ENCODE measurements at places on chromosomes 6 and 20.

GRCh38 chr6:135300576-135300975 is 119.5 kb downstream of the MYB start:
- DNase-seq: no peak

DNA sequence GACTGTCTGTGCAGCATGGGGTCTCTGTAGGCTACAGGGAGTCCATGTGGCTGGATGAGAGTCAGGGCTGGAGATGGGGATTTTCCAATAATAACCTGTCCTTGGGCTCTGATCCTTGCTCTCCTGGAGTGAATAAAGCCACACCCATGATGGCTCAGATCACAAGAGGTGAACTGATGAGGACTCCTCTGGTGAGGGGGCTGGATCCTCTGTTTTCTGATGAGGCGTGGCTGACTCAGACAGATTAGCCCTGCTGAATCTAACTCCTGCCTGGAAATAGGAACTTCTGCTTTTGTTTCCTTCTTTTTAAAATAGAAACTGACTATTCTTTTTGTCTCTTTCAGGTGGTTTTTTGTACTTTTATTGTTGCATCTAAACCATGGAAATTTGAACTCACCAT is 27.0 kb downstream of the CST9L start:
- DNase-seq: no peak

DNA sequence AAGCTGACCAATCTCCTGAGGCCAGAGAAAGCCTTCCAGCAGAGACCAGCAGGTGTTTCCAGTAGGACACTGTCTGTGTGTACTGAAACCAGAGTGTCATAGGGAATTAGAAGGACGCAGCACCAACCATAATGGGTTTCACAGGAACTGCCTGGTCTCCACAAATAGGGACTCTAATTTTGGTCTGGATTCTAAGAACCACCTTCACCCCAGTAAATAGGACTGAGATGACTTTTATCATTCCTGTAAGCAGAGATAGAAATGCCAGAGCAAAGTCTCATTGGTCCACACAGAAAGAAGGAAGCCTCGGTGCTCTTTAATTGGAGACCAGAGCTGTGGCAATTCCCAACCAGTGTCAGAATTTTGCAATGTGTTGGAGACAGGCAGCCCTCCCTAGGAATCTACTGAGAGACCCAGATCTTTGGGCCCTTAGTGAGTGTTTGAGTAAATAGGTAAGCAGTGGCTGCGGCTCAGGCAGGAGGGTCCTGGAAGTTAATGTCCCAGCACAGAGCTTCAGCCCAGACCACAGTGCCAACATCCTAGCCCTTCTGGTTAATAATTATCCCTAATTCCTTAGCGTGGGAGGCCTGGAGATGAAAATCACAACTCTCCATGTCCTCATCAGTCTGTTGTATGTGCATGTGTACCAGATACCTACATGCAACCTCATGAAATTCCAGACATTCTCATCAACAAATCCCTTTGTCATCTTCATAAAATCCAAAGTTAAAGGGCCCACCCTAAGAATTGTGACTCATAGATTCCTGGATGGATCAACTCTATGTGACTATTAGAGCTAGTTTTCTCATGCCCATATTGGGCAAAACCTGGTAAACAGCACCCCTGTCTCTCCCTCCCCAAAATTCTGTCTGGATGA is 81.2 kb downstream of the UNC5CL start:
- no peak for DNase-seq

DNA sequence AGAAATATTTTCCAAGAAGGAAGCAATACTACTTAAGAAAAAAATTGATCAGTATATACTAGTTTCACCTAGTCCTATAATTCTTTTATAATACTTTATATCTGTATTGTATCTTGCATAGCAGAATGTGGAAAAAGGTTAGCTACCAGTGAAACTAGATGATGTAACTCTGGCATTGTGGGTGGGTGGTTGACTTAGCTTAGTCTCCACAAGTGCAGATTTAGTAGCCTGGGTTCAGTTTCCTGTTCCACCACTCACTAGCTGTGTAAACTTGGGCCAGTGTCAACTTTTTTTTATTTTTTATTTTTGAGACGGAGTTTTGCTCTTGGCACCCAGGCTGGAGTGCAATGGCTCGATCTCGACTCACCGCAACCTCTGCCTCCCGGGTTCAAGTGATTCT is 2.0 kb downstream of the MUC21 start:
- no peak for DNase-seq

DNA sequence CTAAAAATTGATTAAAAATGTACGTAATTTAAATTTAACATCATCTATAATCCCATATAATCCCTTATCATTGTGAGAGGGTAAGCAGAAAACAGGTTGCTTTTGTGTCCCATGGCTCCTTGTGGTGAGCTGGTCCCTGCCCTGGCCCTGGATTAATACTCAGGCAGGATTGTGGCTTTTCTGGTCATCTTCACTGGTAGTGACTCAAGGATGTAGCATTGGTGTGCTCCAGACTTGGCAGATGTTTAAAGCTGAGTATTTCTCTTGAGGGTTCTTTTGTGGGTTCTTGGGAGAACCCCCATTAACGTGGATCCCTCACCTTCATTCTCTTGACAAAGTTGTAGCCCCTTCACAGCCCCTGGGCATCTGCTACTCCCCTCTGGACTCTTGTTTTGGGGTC is 39.3 kb downstream of the SNRNP48 start:
- no peak for DNase-seq

- no peak for DNase-seq
Observed at GRCh38 chr6:71364889-71365542, 76.4 kb downstream of the OGFRL1 start.

DNA sequence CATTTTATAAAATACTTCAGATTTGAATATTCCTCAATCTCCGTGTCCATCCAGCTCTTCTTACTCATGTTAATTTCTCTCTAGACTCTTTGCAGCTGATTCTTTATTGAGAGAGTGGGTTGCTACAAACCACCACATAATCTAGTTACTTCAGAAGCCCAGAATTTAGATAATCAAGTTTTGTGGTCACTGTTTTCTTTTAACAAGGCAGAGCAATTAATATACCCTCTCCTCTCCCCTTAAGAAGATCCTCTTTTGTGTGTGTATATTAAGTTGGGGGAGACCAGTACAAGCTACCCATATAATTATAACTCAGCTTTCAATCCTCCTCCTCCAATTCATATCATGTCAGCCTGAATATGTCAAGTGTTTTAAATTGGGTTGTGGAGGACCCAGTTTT is 95.1 kb downstream of the IRAK1BP1 start:
- DNase-seq: no peak

- peak; percentile 20 for DNase-seq
Observed at GRCh38 chr6:123888771-123889513, 85.3 kb downstream of the NKAIN2 start.

- DNase-seq: no peak
Observed at GRCh38 chr6:75643173-75643572, 41.5 kb downstream of the SENP6 start.

GRCh38 chr6:106097411-106098231 is 11.5 kb downstream of the PRDM1 start:
- DNase-seq: no peak

Data from NCI-H2107 (cell line).